A549 treated with DMSO at 1 μM for 4 hours (cell line): ENCODE measurements at places on chromosomes 5 and 9. TPM values are rescaled to one million over a fixed set of nuclear protein-coding genes. Genes with fewer than 3 reads are reported as not detected.

The PCDHA11 gene
- 0.07 to 0.17 TPM (median 0.10 TPM) in 4 of 5 replicates, not detected in the other for total RNA-seq

The CEL gene
- total RNA-seq: 0.38 to 1.0 TPM (median 0.65 TPM) in 5 replicates

The ANKRD31 gene
- 0.05 to 0.08 TPM (median 0.08 TPM) in 5 replicates for total RNA-seq

The IL13 gene
- 0.06 to 0.11 TPM in 2 of 5 replicates, not detected in the others for total RNA-seq

The HMCN2 gene
- 0.03 to 0.17 TPM (median 0.09 TPM) in 3 of 5 replicates, not detected in the others for total RNA-seq
